Fibroblast of pulmonary artery (primary cell): ENCODE measurements at places on chromosomes 6 and 20.

DNA sequence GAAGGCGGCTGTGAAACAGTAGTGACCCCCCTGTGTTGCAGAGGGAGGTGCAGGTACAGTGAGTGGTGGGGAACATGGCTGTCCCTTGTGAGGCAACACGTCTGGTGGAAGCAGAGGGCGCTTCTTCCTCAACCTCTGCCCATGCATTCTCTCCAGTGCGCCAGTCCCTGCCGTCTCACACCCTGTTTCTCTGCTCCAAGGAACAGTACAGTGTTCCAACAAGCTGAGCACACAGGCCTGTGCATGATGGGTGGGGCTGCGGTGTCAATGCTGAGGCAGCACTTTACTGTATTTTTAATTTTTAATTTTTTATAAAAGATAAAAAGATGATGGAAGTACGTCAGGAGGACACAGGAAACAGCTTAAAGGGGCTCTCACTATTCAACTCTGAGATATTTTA lies 32.5 kb downstream of the CST2 start:
- DNase-seq, result no peak

- DNase-seq, result no peak
Measured at GRCh38 chr6:142339113-142339512, 37.3 kb downstream of the ADGRG6 start.

DNA sequence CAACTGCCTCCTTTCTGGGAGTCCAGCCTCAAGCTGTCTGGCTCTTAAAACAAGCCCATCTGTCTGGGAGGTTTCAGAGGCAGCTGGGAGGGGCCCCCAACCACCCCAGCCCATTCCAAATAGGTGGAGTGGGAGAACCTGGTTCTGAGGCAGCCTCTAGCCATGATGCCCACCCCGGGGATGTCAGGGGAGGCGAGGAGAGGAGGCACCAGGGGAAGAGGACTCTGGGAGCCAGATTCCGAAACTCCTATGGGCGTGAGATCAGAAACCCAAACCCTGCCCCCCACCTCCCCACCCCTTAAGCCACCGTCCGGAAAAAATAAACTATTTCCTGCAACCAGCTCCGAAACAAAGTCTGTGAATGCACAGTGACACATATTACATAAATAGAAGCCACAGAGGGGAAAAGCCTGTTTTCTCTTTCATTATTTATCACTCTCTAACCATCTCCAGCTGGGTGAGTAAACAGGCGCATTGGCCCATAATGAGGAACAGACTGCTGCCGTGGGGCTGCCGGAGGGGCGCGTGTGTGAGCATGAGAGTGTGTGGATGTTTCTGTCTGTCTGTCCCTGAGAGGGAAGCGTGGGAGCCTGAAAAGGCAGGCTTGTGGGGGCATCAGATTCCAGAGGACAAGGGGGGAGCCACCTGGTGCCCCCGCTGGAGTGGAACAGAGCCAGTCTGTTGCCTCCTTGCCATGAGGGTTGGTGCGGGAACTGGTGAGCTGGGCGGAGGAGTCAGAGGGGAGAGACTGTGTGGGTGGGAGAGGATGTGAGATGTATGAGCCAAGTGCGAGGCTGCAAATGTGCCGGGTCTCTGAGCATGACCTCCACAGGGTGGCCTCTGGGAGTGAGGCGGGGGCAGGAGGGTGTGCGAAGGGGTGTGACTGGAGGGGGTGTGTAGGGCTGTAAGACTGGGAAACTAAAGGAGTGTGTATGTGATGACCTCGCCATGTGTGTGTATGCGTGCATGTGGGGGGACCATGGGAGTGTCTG lies 14.3 kb upstream of the FOXP4 start:
- DNase-seq, result peak; percentile 35

DNA sequence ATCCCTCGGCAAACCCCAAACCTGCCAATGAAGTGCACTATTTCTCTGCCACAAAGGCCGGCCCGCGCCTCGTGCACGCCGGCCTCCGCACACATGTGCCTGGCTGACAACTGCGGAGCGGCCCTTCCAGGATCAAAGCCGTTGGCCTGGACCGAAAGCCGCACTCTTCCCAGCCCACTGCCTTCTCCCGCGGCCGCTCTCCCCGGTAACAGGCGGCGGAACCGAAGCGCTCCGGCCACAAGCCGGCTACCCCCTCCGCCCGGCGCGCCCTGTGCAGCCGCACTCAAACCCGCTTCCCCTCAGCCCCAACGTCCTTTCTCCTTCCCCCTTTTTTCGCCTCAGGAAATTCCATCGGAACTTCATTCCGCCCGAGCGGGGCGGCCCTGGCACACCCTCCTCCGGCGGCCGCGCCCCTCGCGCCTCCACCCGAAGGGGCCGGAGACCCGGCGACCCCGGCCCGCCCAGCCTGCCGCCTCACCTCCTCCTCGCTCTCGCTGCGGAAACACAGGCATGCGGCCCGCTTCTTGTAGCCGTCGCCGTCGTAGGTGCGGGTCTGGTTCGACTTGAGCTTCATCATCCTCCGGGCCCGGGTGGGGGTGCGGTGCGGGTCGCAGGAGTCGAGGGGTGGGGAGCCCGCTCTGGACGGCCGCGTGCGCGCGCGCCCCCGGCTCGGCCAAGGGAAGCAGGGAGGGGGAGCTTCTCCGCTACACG lies 528 bp downstream of the NUDT3 start:
- DNase-seq, result peak; percentile 42

GRCh38 chr6:153670403-153671026 lies 368.5 kb upstream of the OPRM1 start:
- DNase-seq, result no peak

DNA sequence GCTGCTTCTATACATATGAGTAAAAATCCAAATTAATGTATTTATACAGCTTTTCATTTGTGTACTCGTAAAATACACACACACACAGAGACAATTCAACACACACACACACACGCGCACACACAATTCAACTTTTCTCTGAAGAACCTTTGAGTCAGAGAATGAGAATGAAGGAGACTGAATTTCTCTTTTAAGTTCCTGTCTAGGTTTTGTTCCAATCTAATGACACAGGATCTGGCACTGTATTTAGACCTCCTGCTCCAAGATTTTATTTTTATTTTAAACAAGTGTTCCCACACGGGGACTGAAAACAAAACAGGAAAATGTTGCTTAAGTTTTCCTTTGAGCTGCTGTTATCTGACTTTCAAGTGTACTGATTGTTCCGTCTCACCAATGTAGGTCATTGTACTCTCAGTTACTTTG lies 250.8 kb downstream of the LAMA2 start:
- DNase-seq, result peak; percentile 94

GRCh38 chr6:364609-365540 lies 26.7 kb upstream of the IRF4 start:
- DNase-seq, result no peak

DNA sequence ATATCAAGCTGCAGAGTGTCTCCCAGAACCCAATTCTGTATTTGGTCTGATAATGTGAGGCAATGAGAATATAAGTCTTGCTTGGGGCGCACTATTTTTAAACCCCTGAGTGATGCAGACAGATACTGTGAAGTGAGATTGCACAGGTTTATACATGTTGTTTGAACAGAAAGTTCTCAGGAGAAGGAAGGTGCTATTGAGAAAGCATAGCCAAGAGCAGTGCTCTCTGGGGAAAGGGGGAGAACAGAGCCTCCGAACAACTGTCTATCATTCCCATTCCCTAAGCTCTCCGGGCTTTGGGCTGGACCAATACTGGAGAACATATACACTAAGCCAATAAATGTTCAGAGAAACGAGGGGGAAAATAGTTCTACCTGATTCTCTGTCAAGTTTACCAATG lies 75.8 kb downstream of the PERP start:
- no peak for DNase-seq

GRCh38 chr6:25042036-25042521 lies 106.3 kb upstream of the RIPOR2 start:
- no peak for DNase-seq

DNA sequence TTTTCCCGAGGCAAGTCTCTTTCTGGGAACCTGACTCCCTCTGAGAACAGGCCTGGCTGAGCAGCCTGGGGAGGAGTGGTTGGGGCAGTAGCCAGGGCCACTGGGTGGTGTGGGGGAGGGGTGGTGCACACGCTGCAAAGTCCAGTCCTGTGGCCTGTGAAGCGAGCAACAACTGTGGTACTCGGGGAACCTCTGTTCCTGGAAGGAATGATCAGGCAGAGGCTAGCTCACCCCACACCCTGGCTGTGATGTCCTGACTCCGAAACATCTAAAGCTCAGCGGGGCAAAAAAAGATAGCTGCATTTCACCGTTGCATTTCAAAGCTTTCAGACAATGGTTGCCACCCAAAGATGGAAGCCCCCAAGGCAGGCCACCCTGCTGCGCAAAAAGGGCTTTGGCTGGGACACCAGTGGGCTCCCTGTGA lies 25.5 kb downstream of the PCK1 start:
- DNase-seq, result no peak

DNA sequence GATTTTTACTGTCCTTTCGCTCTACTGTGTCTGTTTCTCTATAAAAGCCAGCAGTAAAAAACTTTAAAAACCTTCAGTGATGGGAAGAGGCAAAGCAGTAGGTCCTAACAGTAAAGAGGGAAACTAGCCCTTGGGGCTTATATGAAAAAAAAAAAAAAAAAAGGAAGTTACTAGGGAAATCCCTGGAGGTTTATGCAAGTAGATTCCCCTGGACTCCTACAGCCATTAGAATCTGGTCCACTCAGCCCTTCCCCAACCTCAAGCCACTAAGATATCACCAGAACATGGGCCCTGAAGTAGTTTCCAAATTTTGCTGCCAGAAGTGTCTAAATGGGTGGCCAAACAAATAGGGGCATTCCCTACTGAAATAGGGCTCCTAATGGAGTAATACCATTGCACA lies 70.5 kb upstream of the HINT3 start:
- DNase-seq, result no peak

DNA sequence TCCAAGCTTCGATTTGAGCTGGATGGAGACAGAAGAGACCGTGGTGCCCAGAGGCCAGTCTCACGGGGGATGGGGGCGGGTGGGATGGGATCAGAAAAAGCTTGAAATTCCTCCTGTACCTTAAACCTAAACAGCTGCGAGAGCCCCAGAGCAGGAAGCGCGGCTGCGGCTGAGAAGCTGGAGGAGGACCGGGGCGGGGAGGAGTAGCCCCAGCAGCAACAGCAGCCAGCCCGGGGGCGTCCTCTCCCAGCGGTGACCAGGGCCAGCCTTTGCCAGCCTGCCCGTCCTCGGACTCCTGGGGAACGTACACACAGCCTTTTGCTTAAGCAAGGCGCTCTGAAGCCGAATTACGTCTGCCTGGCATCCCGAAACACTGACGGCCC lies 17.4 kb upstream of the PRDM13 start:
- no peak for DNase-seq

GRCh38 chr6:137039010-137039409 lies 5.8 kb downstream of the IL20RA start:
- no peak for DNase-seq

DNA sequence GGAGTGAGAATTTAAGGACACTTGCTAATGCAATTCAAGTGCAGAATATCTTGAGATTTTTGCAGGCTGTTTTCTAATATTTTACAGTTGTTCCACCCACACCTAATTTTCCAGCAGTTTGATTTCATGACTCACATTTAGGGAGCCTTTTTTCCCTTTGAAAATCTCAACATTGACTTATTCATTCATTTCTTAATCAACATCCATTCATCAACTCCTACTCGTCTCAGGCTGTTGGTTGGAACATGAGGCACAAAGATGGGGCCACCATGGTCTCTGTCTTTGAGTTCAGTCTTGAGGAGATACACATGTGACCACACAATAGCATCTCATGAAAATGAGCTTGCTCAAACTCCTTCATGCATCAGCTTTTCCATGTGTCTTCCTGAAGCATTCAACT lies 135.6 kb downstream of the UNC5CL start:
- DNase-seq, result no peak

- DNase-seq, result peak; percentile 29
Measured at GRCh38 chr6:53985366-53985765, 125.9 kb upstream of the MLIP start.

DNA sequence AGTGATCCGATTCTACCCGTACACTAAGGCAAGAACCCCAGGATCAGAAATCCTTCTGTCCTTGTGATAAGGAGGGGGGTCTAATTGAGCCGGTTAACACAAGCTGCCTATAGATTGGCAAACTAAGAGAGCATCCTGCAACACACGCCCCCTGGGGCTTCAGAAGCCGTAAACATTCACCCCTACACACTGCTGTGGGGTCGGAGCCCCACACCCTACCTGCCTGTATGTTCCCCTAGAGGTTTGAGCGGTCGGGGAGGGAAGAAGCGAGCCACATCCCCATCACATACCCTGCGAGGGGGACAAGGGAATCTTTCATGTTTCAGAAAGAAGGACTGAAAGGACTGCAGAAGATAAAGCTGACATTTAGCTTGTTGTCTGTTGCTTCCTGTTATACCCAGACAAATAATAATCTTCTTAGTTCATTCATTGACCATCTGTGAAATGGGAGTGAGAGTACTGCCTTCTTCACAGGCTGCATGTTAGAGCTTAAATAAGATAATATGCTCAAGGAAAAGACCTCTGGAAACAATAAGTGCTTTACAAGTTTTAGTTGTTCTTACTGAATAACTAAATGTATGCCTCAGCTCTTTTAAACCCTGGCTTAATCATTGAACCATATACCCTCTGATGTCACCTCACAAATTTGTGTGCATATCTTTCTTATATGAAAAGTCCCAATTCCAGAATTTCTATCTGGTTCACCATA lies 74.2 kb upstream of the RNF217 start:
- no peak for DNase-seq

GRCh38 chr6:137260217-137260616 lies 41.0 kb upstream of the IFNGR1 start:
- DNase-seq, result no peak

- DNase-seq, result peak; percentile 36
Measured at GRCh38 chr6:35624341-35625070, 64.2 kb downstream of the FKBP5 start.

GRCh38 chr6:66568271-66568670 lies 861.2 kb upstream of the EYS start:
- DNase-seq, result peak; percentile 1

GRCh38 chr6:6315660-6316059 lies 4.8 kb downstream of the F13A1 start:
- DNase-seq, result peak; percentile 44

DNA sequence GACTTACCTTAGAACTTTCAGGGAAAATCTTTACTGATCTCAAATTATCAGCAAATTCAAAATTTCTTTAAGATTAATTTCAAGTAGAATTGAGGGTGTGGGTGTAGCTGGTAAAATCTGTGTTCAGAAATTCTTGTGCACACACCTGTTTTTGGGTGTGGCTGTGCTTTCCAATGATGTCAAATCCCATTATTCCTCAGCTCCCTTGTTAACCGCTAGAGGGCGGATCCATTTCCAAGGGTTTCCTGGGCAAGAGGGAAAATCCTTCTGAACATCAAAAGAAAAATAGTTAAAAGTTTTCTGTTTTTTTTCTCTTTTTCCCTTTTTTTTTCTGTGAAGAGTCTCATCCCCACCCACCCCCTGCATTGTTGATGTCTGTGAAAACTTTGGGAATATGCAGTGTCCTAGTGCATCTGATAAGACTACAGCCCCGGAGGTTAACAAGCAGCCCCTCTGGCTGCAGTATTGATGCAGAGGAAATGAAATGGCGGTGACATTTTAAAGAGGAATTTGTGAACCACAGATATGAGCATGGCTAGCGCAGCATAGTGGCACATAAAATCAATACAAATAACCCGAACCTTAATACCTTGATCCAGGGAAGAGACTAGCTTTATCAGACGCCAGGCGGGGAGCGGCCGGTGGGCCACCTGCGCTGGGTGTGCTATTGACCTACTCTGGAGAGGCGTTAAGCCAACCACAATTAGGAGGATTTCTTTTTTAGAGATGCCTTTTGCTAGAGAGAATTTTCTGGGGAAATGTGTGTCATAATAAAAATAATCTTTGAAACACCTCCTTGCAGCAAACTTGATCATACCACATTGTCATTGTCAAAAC lies 130.9 kb downstream of the FOXA2 start:
- DNase-seq, result peak; percentile 26

GRCh38 chr6:99563056-99563723 lies 5.3 kb downstream of the CCNC start:
- DNase-seq, result no peak
